ENCODE measurements at places on chromosomes 5 and 9.

DNA sequence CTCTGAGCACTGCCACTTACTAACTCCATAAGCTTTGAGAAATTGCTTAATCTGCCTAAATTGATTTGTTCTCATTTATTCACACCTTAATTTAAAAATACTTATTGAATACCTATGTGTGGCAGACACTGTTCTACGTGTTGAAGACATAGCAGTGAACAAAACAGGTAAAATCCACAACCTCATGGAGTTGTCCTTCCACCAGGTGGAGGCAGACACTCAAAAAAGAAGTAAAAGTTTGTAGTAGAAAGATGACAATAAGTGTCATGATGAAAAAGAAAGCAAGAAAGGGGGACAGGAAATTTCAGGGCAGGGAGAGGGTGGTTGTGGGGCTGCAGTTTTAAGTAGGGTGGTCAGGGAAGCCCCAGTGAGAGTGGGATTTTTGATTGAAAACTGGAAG, 94.9 kb downstream of the SREK1 start:
- DNase-seq: no peak

- no peak for DNase-seq
Observed at GRCh38 chr5:127429928-127430327, 87.5 kb upstream of the PRRC1 start.

DNA sequence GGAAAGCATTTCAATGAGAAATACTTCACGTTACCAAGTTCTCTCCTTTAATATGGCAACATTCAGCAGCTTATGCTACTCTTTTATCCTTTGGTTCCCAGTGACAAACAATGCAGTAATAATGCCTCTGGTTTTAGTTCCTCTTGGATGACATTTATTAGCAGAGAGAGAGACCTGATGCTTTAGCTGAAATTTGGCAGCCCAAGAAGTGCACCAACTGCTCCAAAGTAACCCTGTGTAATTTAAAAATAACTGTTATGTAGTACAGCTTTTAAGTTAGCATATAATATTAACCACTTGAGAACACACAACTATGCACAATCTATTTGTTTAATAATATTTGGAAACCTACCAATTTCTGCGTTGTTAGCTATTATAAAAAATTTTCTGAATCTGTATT, 21.8 kb downstream of the PANK3 start:
- no peak for DNase-seq

- no peak for DNase-seq
Observed at GRCh38 chr5:37830348-37830747, 9.5 kb downstream of the GDNF start.
